ENCODE measurements at places on chromosomes 1 and 21.

DNA sequence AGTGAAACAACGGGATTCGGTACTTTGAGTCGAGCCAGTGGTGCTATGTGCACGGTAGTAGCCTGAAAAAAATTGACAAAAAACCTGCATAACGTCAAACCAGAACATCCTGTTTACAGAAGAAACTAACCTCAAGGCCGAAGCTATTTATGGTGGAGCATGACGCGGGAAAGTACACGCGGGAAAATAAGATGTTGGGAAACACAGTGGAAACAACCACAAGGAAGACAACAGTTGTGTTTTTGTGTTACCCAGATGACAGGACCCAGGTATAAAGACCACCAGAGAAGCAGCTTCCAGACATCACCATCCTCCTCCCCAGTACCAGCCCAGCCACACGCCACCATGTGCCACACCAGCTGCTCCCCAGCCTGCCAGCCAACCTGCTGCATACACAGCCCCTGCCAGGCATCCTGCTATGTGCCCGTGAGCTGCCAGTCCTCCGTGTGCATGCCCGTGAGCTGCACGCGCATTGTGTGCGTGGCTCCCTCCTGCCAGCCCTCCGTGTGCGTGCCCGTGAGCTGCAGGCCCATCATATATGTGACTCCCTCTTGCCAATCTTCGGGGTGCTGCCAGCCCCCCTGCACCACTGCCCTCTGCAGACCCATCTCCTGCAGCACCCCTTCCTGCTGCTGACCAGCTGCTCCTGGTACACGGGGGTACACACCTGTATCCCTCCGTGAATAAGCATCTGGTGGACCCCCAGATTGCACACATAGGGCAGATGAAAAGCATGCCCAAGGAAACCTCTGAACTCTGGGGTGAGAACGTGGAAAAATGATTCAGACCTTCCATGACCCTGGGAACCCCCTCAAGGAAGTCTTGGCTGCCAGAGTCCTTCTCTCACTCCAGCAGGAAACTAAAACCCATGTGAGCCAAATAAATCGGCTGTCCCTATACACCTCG lies at the start of gene KRTAP12-3:
Gene KRTAP12-3, plus strand, starts transcription at position 298 of the 906 bp plus-strand sequence. Its CDS starts 48 bp downstream, at position 346.
- DNase-seq: no peak

DNA sequence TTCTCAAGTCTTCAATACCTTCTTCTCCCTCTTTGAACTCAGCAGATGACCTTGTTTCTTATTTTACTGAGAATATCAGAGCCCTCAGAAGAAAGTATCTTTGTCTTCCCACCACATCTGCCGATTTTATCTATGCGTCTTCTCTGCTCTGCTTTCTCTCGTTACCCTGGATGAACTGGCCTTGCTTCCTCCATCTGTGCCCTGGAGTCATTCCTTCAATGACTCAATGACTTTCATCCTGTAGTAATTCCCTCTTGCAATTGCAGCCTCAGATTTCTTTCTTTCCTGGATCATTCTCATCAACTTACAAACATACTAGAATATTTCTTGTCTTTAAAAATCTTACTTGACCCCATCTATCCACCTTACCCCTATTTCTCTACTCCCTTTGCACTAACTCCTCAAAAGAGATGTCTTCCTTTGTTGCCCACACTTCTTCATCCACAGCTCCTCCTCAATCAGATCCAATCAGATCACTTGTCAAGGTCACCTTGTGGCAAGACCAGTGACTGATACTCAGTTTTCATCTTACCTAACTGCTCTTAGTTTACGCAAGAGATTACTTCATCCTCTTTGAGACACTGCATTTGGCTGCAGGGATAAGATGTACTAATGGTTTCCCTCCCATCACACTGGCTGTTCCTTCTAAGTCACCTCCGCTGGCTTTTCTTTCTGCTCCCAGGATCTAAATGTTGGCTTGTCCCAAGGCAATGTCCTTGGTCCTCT lies 8.2 kb upstream of the TGFBR3 start:
- no peak for DNase-seq

GRCh38 chr1:172342584-172343239 lies 77.8 kb upstream of the C1orf105 start:
- DNase-seq: no peak

DNA sequence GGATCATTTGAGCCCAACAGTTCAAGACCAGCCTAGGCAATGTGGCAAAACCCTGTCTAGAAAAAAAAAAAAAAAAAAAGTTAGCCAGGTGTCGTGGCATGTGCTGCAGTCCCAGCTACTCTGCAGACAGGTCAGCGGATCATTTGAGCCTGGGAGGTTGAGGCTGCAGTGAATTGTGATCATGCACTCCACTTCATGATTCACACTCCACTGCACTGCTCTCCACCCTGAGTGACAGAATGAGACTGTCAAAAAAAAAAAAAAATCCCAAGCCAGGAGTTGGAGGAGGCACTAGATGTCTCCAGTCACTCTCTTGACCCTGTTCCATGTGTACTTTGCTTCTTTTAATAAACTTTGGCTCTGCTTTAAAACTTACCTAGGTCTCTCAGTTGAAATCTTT lies 51.0 kb upstream of the OLFM3 start:
- DNase-seq: no peak

DNA sequence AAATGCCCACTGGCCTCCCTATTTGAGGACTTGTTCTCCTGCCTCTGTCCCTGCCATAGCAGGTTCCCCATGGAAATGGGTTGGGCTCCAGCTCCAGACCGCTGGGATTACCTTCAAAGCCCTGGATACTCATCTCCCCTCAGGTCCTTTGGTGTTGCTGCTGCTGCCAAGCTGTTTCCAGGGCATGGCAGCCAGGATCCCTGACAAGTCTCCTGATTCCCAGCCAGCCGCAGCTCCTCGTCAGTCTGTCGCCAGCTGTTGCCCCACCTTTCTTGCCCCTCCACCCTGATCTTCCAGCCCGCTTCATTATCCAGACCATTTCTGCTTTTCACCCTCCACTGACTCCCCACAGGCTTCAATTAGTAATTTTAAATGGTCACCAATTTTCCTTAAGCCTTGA lies 68.3 kb upstream of the KCND3 start:
- DNase-seq: no peak

DNA sequence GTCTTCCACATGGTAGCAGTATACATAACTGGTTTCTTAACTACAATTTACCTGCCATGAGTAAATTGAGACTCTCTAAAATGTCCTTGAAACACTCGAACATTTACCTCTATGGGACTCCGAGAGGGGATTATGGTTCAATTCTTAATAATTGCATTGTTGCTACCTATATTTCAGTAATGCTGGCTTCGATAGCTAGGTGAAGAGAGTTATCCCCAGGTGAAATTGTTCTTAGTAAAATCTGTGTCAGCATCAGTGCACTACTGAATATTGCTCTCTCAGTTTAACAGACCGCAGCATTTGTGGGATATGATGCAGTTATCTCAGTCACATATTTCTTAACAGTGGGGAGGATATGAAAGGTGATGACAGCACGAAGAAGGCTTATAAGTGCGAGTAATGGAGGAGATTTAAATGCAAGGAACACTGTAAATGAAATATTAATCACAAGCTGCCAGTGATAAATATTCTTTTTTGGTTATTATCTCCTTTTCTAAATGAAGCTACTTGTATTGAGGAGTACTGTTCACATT lies 801.9 kb downstream of the BRINP3 start:
- DNase-seq: no peak

- DNase-seq: no peak
Measured at GRCh38 chr1:41848216-41848952, 70.3 kb downstream of the HIVEP3 start.

GRCh38 chr1:174875306-174875705 lies 124.4 kb upstream of the CACYBP start:
- DNase-seq: no peak

- no peak for DNase-seq
Measured at GRCh38 chr1:115567431-115567830, 74.3 kb upstream of the VANGL1 start.

DNA sequence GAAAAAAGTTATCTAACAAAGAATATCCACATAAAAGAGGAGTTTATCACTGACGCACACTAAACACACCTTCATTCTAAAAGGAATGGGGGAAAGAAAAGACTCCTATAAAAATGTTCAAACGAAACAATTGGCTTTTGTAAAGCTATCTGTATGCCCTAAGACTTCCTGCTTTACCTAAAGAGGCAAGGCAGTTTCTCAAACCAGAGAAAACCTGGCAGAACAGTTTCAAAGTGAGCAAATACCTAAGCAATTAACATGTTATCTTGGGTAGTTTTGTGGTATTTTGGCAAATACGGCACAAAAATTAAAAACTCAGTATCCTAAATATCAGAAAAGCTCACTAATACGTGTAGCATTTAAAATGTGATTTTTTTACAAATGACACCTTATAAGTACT lies 1.9 kb downstream of the PUM1 start:
- no peak for DNase-seq

DNA sequence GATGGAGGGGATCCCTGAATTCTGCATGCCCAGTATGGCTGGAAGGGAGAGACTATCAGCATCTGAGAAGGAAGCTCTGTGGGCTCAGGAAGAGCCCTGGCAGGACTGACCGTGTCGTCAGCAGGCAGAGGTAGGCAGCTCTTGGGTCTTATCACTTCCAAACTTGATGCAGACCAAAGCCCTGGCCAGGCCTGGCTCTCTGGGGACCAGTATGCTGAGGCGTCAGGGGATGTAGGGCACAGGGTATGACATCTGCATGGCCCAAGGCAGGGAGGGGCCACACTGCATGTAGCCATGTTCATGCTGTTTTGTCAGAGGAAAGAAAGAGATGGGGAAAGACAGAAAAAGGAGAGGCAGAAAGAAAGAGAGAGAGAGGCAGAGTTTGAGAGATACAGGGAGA lies 6.3 kb downstream of the FGR start:
- no peak for DNase-seq

DNA sequence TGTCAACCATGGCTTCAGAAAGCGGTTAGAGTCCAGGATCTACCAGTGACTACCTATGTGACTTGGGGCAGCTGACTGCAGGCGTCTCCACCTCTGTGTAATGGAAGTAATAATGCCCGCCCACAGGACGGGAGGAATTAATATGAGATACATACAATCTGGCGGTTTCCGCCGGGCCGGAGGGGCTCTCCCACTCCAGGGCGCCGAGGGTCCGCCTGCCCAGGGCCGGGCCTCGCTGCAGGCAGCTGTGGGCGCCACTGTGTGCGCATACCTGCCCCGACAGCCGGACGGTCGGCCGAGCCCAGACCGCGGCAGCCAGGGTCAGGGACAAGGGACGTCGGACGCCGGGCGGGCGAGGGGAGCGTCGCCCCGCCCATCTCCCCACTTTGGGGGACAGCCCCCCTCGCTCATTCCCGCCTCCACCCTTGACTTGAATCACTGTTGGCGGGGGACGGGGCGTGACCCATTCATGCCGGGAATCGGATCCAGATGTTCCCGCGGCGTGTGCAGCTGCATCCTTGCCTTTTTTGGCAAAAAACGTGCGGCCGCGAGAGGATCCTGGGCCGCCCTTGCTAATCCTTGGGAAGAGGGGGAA lies 6.0 kb upstream of the SF3A3 start:
- no peak for DNase-seq

DNA sequence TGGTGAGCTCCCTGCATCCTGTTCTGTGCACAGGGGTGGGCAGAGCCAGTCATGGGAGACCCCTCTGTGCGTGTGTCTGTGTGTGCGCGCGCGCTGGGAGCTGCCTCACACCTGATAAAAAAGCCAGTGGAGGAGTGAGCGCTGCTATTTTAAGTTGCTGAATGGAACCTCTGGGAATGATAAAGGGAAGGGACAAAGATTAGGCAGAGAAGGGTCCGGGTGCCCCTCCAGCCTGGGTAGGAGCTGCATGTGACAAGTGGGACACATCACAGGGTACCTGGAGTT lies 847 bp downstream of the ADORA1 start:
- no peak for DNase-seq

DNA sequence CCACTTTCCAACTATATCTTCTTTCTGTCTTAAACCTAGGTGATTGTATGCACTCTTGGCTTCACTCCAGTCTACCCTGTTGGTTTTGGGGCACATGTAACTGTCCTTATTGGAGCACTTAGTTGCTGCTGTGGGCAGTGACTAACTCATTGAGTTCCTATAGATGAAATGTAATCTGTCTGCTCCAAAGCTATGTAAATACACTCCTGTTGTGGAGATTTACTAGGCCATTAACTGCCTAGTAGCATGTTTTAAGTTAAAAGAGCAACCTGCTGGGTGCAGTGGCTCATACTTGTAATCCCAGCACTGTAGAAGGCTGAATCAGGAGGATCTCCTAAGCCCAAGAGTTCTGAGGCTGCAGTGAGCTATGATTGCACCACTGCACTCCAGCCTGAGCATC lies 137.6 kb downstream of the ZMYM4 start:
- DNase-seq: no peak

GRCh38 chr21:34189506-34189905 lies 116.1 kb downstream of the MRPS6 start:
- DNase-seq: no peak

DNA sequence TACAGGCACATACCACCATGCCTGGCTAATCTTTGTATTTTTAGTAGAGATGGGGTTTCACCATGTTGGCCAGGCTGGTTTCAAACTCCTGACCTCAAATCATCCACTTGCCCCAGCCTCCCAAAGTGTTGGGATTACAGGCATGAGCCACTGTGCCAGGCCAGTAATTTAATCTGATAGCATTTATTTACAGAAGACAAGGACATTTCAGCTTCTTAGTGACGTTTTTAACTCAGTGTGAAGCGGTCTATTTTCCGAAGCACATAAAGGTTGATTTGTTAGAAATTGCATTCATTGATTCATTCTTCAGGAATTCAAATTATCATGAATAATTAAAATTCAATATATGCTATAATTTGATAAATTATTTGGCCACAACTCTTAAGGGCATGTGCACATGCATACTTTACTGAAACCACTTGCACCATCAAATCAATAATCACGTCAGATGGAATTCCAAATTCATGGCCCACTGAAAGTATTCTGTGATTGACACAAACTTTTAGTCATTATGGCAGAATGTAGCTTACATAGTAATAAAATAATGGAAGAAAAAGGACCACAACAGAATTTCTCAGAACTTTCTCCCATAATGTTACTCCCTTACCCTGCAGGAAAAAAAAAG lies 339.5 kb downstream of the VAV3 start:
- no peak for DNase-seq

DNA sequence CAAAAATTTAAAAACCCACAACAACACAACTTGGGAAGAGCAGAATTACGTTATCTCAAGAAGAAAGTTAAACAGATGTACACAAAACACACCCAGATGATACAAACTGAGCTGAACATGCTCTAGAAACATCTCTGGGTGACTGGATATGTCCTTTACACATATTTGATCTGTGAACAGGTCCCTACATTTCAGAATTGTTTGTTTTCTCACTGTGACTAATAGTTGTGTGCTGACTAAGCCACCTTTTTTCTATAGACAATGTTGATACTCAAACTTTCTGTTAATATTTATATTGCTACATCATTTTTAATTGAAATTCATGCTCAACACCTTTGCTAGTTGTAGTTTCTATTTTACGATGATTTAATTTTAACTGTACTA lies 1.0 kb upstream of the F11R start:
- no peak for DNase-seq
